Temporal lobe (tissue), 4 donors: ENCODE measurements at places on chromosomes 2 and 18. TPM values are rescaled to one million over a fixed set of nuclear protein-coding genes. Genes with fewer than 3 reads are reported as not detected.

Gene HNMT
- 34.2 TPM for total RNA-seq

Gene CHST9
- 3.9 TPM for total RNA-seq

Gene IMPACT
- total RNA-seq: 19.2 TPM

Gene ZSWIM2
- total RNA-seq: 0.49 TPM

Gene AGXT
- total RNA-seq: not detected

Gene MAP3K20
- total RNA-seq: 9.1 TPM

Gene PLCD4
- 0.25 TPM for total RNA-seq

Gene CYP26B1
- 3.7 TPM for total RNA-seq

Gene PIEZO2
- total RNA-seq: 3.9 TPM

Gene MTLN
- 25.3 TPM for total RNA-seq

Gene COLEC11
- total RNA-seq: 0.25 TPM
